ENCODE measurements at places on chromosomes 2 and 18.
A peak's percentile ranks its signal among the peaks of the same experiment; 100 is the strongest.

DNA sequence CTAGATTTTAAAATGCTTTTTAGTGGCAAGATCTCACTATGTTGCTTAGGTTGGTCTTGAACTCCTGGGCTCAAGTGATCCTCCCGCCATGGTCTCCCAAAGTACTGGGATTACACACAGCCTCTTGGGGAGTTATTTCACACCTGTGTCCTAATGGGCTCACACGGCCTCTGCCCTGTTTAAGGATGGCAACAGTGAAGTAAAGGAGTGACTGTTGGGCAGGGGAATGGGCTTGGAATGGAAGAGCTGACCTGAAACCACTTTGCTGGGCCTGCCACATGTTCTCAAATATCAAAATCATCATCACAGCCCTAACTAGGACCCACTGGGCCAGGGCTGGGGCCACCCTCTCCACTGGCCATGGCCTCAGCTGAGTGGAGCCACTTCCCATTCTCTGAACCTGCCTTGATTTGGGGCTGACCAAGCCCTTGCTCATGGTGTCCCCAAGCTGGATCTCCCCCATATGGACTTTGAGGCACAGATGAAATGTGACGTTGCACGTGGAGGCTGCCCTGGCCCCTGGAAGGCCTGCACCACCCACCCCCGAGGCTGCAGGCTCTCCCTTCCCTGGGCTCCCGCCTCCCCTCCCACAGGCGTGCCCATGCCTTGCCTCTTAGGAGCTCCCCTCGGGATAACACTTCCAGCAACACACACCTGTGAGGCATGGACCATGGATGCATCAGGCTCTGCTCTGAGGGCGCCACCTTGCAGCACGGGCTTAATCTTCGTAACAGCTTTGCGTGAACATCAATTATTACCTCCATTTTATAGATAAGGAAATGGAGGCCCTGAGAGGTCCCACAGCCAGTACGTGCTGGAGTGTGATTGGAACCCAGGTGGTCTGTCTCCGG, 71.8 kb upstream of the SMAD7 start:
- no peak for DNase-seq

GRCh38 chr18:70246061-70246466, 40.6 kb upstream of the RTTN start:
- DNase-seq, result no peak

GRCh38 chr18:54210463-54210862, 14.0 kb downstream of the MBD2 start:
- DNase-seq, result no peak

GRCh38 chr2:215664847-215665525, 229.1 kb upstream of the FN1 start:
- DNase-seq, result no peak

DNA sequence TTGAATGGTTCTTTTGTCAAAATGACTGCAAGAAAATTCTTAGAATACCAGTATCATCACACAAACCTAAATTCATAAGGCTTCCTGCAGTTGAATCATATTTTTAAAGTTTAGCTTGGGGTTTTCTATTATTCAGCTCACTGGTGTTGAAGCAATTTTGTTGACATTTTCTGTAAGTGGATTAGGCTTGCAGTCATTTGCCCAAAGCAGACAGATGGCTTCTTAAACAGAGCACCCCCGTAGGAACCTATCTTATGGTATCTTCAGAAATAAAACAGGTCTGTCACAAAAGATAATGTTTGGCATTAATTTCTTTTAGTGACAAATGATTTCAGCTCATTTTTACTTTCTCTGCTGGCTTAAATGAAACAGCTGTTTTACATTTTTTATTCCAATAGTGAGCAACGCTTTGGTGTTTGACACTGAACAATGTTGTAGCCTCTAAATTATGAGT, 331.1 kb downstream of the PLCL1 start:
- no peak for DNase-seq

DNA sequence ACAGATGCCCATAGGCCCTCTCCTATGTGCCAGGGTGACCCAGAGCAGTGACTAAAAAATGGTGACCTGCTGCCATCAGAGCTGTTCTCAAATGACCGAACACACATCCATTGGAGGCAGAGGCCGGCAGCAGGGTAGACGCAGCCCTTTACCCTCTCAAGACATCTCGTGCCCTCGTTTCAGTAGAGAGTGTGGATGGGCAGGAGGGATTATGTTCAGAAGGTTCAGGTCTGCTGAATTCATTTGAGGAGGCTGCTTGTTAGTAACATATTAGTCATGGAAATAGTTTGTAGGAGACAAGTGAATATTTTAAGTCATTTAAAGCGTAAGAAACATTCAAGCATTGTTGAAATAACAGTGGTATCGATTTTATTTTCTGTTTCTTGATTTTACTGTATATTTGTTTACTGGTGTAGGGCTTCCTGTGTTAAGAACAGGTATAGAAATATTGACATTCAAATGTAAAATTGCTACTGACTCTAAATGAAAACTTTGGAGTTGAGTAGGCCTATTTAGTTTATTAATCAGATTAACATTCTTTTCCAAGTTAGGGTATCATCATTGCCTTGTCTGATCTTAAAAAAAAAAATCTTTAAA, 82.6 kb downstream of the ZNF532 start:
- no peak for DNase-seq

DNA sequence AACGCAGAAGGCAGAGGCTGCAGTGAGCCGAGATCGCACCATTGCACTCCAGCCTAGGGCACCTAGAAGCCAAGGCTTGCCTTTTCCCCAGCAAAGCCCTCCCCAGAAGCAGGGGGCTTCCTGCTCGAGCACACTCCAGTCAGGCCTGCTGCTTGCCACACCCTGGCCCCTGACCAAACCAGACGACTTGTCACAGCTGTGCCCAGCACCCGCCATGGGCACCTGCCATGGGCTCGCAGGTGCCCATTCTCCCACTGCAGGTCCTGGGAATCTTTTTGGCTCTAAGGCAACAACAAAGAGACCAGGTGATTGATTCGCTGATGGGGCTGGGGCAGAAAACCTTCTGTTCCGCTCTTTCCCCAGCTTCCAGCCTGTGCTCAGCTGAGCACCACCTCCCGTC, 4.9 kb downstream of the KCNK3 start:
- DNase-seq, result no peak

- no peak for DNase-seq
These were observed 923 bp downstream of the FIGLA start for GRCh38 chr2:70789304-70790135.

GRCh38 chr2:221442128-221442527, 130.0 kb downstream of the EPHA4 start:
- DNase-seq, result peak; percentile 26

DNA sequence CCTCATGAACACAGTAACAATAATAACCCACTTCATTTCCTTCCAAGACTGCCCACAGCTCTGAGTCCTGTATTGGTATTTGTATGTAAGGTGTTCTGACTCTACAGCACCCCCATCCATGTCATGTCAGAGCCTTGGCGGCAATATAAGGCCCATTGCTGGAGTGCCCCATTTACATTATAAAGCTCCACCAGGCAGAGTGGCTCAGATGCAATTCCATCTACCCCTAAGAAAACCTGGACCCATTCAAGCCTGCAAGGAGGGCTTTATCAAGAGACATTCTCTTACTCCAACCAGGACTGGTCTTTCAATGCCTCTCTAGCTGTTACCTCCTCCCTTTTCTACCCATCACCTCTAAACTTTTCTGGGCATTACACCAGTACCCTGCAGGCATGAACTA, 101.6 kb downstream of the ANTXR1 start:
- no peak for DNase-seq

GRCh38 chr2:50754514-50754913, 277.4 kb downstream of the NRXN1 start:
- DNase-seq, result no peak

- no peak for DNase-seq
These were observed 541.7 kb downstream of the ERBB4 start for GRCh38 chr2:211996857-211997256.

DNA sequence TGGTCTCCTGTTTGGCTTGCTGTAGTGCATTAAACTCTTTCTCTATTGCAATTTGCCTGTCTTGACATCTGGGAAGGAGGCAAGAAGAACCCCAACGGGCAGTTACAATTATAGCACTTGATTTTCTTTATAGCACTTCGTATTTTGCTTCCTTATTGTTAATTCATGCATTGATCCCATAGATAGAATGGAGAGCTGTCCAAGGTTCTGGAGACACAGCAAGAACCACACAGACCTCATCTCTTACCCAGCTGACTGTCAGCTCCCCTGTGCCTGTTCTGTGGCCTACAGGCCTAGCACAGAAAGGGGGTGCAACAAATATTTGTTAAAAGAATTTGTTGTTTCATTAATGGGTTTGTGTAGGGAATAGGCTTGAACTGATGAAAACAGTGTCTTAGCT, 194.3 kb downstream of the GALNT1 start:
- DNase-seq, result no peak

DNA sequence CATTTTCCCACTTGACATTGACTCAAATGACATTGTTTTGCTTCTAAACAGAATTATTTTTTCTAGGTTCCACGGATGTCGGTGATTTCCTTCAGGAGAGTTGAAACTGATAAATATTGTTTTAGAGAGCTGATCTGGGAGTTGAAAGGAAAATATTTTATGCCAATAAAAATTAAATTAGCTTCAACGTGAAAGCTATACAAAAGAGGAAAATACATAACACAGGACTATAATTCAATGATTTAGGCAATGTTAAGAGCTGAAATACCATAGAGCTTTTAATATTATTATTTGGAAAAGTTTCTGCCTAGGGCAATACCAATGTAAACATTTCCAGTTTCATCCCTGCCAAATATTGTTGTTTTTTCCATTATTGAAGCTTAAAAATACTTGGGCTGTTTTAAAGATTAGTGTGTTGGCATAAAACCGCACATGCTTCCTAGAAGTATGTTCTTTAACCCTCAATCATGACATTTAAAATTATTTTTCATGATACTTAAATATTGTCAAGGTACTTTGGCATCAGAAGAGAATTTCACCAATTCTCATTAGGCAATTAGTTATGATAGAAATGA, 18.6 kb upstream of the PDE1A start:
- DNase-seq, result no peak

- peak; percentile 79 for DNase-seq
These were observed 55.4 kb upstream of the GLI2 start for GRCh38 chr2:120680136-120680761.
